ENCODE measurements at places on chromosomes 1 and 21.

DNA sequence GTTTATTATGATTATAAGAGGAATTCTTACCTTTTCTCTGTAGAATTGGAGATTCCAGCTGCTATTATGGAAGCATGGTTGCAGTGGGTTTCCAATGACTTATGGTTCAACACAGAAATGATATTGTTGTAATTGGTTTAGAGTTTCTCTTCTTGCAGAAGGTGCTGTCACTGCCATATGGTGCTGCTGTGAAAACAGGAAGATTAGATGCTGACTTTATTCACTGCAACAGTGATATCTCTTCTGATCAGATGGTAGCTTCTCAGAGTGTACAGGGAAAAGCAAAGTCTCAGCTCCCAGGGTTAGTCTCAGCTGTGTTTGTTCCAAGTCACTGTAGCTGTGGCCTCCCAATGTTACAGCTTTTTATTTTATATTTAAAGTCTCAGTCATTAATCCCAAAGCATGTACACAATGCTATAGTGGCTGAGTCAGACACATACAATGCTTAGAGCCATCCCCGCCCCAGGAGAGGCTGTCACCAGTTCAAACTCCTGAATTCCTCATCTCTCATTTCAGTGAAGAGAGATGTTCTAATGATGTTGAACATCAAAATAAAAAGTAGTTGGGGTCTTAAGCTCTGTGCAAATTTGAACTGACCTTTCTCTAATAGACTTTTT is 42.7 kb upstream of the RGS2 start:
- no peak for DNase-seq

DNA sequence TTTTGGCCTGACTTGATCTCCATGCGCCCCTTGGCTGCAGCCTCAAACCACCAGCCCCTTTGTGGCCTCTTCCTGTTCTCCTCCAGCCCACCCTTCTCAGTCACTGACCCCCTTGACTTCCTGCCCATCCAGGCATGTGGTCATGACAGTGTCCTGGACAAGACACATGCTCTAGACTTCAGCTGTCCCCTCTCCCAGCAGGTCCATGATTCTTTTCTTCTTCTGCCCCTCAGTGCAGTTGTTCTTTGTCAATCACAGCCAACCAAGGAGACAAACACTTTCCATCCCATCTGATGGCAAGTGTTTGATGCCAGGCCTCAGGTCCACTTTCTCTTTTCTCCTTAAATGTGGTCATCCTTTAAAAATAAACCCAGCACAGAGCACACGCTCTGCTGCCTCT is 49.7 kb downstream of the SYT6 start:
- no peak for DNase-seq

DNA sequence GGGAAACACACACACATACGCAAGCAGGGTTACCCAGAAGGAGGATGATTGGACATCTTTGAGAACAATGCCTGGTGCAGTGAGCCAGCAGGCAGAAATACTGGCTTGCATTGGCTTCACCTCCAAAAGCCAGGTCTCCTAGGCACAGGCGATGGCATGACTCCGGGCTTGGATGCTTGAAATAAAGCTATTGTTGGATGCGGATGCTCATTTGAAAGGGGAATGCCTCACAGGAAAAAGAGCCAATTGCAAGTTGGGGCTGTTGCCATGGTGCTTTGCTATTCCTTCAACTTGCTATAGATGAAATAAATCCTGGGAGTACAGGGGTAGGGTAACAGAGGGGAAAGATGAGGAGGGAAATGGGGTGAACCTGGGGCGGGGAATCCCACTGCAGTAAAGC is 180.7 kb upstream of the SGIP1 start:
- DNase-seq = no peak

GRCh38 chr1:184486761-184487445 is 100.1 kb downstream of the C1orf21 start:
- DNase-seq = no peak

DNA sequence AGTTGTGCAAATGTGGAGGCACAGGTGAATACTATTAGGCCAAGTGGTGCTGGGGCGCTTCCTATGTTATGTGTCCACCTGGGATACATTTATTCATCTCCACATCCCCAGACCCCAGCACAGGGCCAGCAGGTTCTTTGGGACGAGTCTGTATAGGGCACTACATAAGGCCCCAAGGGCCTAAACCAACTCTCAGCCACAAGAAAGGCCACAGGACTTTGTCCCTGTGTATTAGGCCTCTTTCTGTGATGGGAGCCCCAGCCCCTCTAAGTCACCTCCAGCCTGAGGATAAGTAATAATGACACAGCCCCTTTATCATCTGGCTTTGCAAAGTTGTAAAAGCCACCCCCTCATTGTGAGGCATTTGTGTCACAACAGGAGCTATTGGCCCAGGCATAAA is 79.2 kb upstream of the CD1D start:
- no peak for DNase-seq

- DNase-seq = no peak
Observed at GRCh38 chr1:192675716-192676115, 39.8 kb downstream of the RGS13 start.

GRCh38 chr1:206800411-206800810 is 28.1 kb upstream of the IL10 start:
- no peak for DNase-seq

GRCh38 chr1:80731241-80731894 is 1069.4 kb upstream of the ADGRL2 start:
- no peak for DNase-seq

- DNase-seq = no peak
Observed at GRCh38 chr1:236545621-236546169, 21.9 kb downstream of the LGALS8 start.

GRCh38 chr1:226487921-226488320 is 60.6 kb upstream of the STUM start:
- DNase-seq = no peak

DNA sequence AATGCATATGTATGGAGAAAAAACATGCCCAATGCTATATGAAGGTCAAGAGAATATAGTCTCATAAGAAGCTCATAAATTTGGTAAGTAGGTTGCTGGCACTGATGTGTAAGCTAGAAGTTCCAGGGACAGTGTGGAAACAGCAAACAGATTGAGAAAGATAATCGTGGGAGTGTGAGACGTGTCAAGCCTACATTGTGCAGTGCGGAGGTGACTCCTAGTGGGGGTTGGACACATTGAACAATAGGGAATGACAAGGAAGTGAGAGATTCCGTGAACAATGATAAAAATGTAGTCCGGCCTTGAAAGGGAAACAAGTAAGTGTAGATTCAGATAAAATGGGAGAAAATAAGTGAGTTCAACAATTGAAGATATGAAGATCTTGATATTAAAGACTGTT is 788.4 kb upstream of the PRMT6 start:
- DNase-seq = no peak

GRCh38 chr1:36203027-36203553 is 21.2 kb upstream of the THRAP3 start:
- DNase-seq = no peak

DNA sequence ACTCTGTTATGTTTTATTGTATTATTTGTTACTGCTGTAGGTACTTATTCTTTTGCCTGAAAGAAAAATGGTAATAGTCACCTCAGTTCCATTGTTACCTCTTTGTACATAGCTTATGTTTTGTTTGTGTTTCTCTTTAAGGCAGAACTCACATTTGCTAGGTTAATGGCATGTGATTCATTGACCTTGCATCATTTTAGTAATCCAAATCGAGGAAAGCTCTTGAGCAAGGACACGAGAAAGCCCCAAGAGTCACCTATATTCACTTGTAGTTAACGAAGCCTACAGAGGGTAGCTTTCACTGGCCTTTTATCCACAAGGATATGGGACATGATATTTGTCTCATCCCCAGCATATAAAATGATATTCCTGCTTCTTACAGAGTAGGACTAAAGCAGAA is 1765.2 kb downstream of the NCAM2 start:
- DNase-seq = no peak

GRCh38 chr1:64986903-64987871 is 20.8 kb upstream of the JAK1 start:
- DNase-seq = peak; percentile 39

DNA sequence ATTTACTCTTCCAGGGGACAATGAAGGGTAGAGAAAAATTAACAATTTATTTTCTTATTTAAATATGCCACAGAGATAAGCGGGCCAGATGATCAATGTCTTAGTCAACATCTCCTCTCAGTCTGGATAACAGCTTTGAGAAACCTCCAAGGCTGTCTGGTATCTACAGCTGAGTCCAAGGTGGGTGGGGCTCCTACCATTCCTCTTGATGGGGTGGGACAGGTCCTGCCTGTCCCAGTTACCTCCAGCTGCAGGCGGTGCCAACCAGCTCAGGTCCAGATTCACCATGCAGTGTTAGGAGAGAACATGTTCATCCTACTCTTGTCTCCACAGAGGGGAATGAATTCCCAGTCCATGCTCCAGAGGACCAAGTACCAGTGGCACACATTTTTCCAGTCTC is 21.1 kb downstream of the CSMD2 start:
- DNase-seq = no peak

DNA sequence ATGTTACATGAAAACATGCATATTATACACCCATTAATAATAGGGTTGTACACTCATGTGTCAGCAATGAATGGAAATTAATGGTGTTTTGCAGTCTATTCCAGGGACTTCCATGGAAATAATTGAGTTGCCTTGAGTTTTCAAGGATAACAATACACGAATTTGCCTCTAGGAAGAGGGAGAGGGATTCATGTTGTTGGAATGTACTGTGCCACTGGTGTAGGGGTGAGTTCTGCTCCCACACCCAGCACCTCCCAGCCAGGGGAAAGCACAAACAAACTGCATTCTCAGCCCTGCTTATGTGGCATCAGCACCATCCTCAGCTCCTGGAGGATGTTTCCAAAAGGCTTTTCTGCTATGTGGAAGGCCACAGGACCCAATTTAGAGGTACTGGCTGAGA is 57.8 kb downstream of the BCAR3 start:
- DNase-seq = no peak

GRCh38 chr21:42010507-42011495 is 641 bp upstream of the ZBTB21 start:
- DNase-seq = peak; percentile 49

- no peak for DNase-seq
Observed at GRCh38 chr1:57536749-57537423, 113.0 kb upstream of the DAB1 start.

- DNase-seq = no peak
Observed at GRCh38 chr21:17560377-17561025, 47.7 kb downstream of the CXADR start.

- DNase-seq = no peak
Observed at GRCh38 chr21:33126569-33126968, 56.6 kb downstream of the OLIG1 start.

DNA sequence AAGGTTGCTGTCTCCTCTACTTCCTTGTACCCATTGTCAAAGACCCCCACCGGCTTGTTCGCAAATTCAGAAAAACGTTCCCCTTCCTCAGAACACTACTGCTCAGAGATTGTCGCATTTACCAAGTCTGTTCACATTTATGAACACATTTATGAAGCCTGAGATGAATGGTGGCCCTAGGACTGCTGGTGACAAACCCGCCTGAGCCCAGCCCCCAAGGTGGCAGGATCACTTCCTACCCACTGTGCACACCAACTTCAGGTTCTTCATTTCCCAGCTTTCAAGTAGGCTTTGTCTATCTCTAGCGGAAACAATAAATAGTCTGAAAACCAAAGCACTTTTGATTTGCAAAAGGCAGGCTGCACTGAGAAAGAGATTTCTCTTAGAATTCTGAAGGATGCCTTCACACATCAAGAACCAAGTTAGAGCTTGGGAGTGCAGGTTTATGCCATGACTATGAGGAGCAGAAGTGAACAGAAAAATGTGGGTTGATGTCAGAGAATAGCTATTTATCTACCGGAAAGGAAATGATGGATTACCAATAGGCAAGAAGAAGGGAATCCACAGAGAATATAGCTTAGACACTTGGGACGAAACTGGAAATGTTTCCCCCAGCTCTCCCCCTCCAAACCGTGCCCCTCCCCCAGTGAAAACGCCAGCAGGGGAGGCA is 200.5 kb downstream of the TOMM20 start:
- DNase-seq = no peak

DNA sequence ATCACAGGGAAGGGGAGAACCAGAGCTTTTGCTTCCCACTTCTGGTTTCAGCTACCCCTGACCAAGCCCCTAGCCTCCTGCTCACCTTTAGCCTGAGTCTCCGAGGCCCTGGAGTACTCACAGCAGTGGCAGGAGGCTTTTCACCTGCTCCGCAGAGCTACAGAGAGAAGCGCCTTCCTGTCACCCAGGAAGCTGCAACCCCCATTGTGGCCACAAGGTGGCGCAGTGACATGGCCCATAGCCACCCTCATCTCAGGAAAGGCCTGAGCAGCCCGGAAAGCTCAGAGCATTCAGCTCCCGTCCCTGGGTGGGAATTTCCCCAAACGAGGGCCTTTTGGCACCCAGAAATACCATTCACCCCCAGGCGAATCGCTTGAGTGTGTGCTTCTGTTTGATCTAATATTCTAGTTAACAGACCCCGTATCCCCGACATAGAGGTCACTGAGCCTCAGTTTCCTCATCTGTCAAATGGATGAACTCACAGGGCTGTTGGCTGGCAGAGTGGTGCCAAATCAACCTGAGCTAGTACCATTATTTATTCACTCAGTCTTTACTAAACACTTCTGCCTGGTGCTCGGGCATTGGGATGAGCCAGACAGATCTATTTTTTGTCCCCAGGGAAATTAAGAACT is 25.3 kb downstream of the A3GALT2 start:
- DNase-seq = peak; percentile 91

- no peak for DNase-seq
Observed at GRCh38 chr1:228163007-228163753, 2.4 kb upstream of the IBA57 start.

GRCh38 chr1:18422076-18422777 is 58.5 kb upstream of the KLHDC7A start:
- no peak for DNase-seq

- no peak for DNase-seq
Observed at GRCh38 chr1:180956028-180956640, 43.4 kb downstream of the KIAA1614 start.

GRCh38 chr1:227069490-227069889 is 129.4 kb downstream of the COQ8A start:
- no peak for DNase-seq

GRCh38 chr1:233738850-233739249 is 124.9 kb downstream of the KCNK1 start:
- DNase-seq = no peak

DNA sequence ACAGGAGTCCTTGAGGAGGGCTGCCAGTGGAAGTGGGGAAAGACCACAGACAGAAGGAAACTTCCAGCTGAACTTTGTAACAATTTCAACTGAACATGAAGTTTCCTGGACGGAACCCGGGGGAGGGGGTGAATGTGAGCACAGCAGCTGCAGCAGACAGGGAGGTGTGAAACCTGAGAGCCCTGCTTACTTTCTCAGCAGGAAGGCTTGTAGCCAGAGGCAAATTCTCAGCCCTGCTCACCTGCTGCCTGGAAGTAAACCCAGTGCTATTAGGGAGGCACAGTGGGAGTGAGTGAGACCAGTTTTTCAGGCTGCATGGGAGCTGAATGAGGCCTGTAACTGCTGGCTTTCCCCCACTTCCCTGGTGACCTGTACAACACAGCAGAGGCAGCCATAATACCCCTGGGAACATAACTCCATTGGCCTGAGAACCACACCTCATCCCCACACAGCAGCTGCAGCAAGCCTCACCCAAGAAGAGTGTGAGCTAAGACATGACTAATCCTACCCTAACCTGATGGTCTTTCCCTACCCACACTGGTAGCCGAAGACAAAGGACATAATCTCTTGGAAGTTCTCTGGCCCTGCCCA is 9.6 kb upstream of the SPRR2F start:
- DNase-seq = no peak

GRCh38 chr1:6257541-6258069 is 3.3 kb downstream of the GPR153 start:
- no peak for DNase-seq
